NCI-H226 (cell line): ENCODE measurements at places on chromosomes 4 and X.

DNA sequence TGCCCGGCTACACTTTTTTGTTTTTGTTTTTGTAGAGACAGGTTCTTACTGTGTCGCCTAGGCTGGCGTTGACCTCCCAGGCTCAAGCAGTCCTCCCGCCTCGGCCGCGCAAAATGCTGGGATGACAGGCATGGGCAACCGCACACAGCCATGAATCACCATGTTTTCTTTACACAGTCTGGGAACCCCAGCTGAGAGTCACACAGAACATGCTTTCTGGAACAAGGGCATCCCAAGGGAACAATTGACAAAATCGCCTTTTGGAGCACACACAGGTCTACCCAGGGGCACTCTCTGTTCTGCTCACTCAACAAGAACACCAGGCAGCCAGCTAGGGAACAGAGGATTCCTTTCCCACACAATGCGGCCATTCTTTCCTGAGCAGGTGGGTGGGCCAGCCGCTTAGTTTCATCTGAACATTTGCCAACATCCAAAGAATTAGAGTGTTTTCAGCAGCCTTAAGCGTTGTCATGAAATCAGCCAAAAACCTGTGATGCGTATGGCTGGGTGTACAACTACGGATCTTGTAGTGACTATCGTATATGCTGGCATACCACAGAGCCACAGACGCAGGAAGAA, 15.7 kb downstream of the PRKX start:
- no peak for DNase-seq

DNA sequence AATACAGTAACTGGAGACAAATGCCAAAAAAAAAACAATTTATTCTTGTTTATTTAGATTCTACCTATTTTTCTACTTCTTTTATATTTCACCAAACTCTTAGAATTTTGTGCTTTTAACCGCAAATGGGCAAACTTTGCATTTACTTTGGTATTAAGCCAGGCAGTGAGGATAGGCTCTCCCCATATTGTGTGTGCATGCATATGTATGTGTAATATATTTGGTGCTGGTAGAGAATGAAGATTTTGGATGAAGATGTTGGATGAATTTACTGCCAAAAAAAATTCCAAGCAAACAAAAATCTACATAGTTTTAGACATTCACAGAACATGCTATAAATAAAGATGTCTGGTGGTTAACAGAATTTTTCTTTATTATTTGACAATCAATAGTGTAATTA, 30.3 kb downstream of the GALNTL6 start:
- no peak for DNase-seq

DNA sequence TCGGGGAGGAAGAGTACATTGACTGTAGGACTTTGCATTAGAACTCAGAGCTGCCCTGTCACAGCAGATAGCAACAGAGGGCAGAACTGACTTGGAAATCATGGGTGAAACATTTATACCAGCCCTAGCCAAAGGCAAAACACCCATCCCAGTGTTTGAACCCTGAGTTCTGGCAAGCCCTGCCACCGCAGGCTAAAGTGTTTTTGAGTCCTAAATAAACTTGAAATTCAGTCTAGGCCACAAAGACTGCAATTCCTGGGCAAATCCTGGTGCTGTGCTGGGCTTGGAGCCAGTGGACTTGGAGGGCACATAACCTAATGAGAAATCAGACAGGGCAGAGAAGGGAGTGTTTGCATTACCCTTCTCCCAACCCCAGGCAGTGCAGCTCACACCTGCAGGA, 1015.7 kb downstream of the FSTL5 start:
- no peak for DNase-seq

- DNase-seq: no peak
Measured at GRCh38 chr4:82499738-82500434, 61.9 kb downstream of the TMEM150C start.

- DNase-seq: no peak
Measured at GRCh38 chr4:172392741-172393140, 579.5 kb downstream of the GALNTL6 start.

DNA sequence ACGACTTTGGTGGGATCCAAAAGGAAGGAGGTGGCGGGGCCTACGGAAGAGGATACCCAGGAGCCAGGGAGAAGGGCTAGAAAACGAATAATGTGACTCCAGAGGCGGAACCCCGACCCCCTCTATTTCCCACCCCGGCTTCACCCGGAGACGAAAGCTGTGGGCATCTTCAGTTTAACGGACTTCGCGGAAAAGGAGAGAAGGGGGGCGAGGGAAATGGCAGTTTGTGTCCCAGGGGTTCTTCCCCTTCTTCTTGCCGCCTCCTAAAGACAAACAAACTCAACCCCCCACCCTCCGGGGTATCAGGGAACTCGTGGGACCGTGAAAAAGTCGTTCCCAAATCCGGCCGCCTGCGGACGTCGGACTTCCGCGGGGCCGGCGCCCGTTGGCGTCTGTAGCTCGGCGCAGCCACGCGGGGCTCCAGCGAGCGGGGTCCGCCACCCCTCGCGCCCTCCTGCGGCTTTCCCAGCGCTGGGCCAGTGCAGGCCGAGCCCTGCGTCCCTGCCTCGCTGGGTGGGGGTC, 3.6 kb upstream of the LEF1 start:
- DNase-seq: no peak

GRCh38 chrX:110723844-110724243, 71.8 kb downstream of the CHRDL1 start:
- DNase-seq: no peak

- DNase-seq: no peak
Measured at GRCh38 chrX:2965965-2966364, 36.8 kb upstream of the ARSD start.

- DNase-seq: no peak
Measured at GRCh38 chr4:142366769-142367181, 479.3 kb downstream of the INPP4B start.

DNA sequence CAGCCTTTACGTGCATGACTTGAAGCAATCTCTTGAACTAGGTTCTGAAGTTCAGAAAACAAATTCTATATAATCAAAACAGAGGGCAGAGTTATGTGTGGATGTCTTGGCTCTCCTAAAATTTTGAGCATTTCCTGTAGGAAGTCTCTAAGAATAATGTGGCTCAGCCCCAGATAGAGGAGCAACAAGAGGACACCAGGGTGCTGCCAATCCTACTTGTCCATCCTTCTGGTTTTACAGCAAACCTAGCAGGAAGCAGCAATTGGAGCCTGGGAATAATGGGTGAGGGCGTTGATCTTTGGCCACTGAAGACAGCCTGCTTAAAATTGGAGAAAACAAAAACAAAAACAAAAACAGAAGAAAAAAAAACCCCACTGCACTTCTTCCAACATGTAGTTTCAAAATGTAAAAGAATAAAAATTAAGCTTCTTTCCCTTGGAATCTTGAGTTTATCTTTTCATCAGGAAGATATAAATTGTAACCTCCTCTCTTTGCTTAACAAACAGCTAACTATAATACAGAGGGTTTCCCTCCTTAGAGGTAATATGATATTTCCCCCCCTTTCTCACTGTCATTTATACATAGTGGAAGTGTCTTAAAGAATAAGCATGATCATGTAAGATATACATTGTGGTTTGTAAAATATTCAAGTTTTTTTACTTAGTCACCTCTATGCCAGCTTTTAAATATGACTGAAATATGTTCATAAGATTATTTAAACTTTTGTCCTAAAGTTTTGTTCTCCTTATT, 130.6 kb downstream of the FBXO8 start:
- DNase-seq: no peak

DNA sequence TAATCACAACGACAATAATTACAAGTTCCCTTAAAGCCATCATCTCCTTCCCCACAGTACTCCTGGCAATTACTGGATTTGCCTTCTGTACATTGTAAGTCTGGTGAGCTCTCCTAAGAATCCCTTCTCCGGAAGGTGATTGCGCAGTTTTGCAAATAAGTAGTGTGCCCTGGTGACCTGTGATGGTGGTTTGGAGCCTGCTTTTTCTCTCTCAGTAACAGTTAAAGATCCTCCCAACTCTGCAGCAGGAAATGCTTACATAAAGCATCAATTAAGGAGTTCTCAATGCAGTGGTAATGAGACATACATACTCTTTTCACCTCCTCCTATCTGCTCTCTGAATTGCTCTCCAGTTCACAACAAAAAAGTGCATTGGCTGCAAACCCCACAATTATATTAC, 159.7 kb downstream of the SH2D1A start:
- no peak for DNase-seq

DNA sequence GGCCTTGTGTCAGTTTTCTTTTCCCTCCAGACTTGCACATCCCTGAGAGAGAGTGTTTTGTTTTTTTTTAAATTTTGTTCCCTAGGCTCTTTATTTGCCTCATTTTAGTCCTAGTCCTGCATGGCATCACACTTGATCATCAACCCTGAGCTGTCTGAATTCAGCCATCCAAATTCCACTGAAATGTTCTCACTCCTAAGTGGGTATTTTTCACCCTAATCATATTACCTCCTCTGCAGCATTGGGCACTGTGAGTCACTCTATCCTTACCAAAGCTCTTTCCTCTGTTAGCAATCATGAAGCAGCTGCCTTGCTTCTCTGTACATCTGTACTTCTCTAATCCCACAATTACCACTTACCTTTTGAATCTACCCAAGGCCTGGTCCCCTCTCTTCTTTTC, 356.6 kb upstream of the MAGEB2 start:
- DNase-seq: peak; percentile 66
